ENCODE measurements at places on chromosomes 12 and 14. TPM values are rescaled to one million over a fixed set of nuclear protein-coding genes. Genes with fewer than 3 reads are reported as not detected.

The CTSG gene
- total RNA-seq: not detected

The PARP11 gene
- total RNA-seq: 3.7 TPM

The CLEC2A gene
- total RNA-seq: not detected

The COX8C gene
- total RNA-seq: not detected

The INHBE gene
- total RNA-seq: 12.7 TPM

The ARL6IP4 gene
- total RNA-seq: 157 TPM

The NDRG2 gene
- total RNA-seq: not detected

The CLEC1A gene
- total RNA-seq: not detected

The PPP4R4 gene
- 1.7 TPM for total RNA-seq

The PAPLN gene
- 1.8 TPM for total RNA-seq

The CISTR gene
- total RNA-seq: not detected

The KRT71 gene
- not detected for total RNA-seq

The EPYC gene
- total RNA-seq: 0.09 TPM

The MARCHF9 gene
- 3.1 TPM for total RNA-seq

The TAS2R8 gene
- total RNA-seq: not detected

The CSRP2 gene
- total RNA-seq: 25.5 TPM

The AMDHD1 gene
- total RNA-seq: 0.14 TPM

The APOF gene
- total RNA-seq: not detected

The CIROP gene
- under 0.01 TPM for total RNA-seq

The DDX23 gene
- 91.2 TPM for total RNA-seq

The ZNF740 gene
- total RNA-seq: 16.2 TPM
